ENCODE measurements at places on chromosomes 5 and 9. TPM values are rescaled to one million over a fixed set of nuclear protein-coding genes. Genes with fewer than 3 reads are reported as not detected.

Gene CXCL14
- total RNA-seq = not detected

Gene C9orf50
- total RNA-seq = not detected

Gene DCANP1
- not detected for total RNA-seq

Gene PCDHA1
- total RNA-seq = not detected

Gene HRH2
- 0.33 TPM for total RNA-seq

- DNase-seq = no peak
Measured at GRCh38 chr5:81513982-81514381, 120.0 kb upstream of the ACOT12 start.

DNA sequence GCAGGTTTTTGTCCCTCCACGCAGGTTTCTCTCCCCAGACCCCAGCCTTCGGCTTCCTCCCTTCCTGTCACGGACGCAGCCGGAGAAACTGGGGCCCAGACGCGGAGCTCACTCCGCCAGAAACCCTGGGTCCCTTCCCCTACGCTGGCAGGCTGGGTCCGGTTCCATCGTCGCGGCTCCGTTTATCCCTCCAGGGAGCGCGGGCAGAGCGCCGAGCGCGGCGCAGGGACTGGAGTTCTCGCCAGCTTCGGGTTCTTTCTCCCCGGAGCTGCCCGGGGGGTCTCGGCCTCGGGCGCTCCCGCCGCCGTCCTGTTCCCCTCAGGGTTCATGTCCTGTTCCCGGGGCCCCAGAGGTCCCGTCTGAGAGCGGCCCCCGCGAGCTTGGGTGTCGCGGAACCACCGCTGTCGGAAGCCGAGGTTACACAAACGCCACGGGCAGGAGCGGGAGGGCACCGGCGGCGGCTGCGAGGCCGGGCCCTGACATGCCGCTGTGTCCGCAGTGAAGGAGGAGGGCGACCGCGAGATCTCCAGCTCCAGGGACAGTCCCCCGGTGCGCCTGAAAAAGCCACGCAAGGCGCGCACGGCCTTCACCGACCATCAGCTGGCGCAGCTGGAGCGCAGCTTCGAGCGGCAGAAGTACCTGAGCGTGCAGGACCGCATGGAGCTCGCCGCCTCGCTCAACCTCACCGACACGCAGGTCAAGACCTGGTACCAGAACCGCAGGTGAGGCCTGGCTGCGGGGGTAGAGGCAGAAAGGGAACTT is 4.6 kb downstream of the BARHL1 start:
- DNase-seq = no peak

DNA sequence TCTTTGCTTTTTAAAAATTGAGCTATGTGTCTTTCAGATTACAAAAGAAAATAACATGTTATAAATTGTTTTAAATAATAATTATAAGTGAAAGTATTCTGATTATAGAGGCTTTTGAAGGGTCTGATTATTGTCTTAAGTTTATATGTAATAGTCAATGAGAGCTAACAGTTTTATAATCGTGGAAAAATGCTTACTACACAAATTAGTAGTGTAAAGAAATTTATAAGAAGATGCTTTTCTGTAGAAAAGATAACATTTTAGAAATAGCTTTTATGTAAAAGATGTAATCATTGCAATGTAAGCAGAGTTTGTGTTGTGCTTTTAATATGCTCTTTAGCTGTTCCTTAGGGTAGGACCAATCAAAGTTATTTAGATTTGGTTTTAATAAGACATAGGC is 18.6 kb downstream of the RBM27 start:
- DNase-seq = no peak

DNA sequence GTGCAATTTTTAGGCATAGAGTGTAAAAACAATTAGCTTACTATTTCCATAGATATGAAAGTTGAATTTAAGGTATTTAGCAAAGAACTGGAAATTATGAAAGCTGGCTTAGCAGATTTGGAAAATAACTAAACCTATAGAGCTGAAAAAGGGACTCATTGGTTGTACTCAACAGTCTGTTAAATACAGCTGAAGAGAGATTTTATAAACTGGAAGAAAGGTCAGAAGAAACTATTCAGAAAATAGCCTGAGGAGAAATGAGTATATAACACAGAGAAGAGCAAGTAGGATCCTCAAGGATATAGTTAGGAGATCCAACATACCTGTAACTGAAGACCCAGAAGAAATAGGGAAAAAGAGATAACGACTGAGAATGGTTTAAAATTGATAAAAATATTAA is 97.6 kb upstream of the SLIT3 start:
- DNase-seq = no peak
